ENCODE measurements at places on chromosomes 16 and 17. TPM values are rescaled to one million over a fixed set of nuclear protein-coding genes. Genes with fewer than 3 reads are reported as not detected.

Gene CPHXL2
- total RNA-seq = not detected

GRCh38 chr16:52491216-52491615 is 55.7 kb downstream of the TOX3 start:
- no peak for DNase-seq

- DNase-seq = no peak
Measured at GRCh38 chr17:66445229-66445628, 142.8 kb downstream of the PRKCA start.

Gene FOXO3B
- 18.6 TPM for total RNA-seq

DNA sequence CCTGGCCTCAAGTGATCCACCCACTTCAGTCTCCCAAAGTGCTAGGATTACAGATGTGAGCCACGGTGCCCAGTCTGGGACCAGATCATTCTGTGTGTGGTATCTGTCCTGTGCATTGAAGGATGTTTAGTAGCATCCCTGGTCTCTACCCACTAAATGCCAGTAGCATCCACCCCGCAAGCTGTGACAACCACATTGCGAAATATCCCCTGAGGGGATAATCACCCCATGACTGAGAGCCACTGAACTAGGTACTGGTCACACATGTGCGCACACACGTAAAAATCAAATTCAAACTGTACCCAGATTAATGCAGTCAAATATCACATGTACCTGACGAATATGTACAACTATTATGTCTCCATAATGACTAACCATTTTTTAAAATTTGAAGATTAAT is 35.8 kb downstream of the TEKT5 start:
- DNase-seq = no peak

GRCh38 chr17:82972836-82973372 is 106.5 kb upstream of the METRNL start:
- DNase-seq = no peak

GRCh38 chr17:4104506-4104905 is 38.3 kb downstream of the ZZEF1 start:
- no peak for DNase-seq

DNA sequence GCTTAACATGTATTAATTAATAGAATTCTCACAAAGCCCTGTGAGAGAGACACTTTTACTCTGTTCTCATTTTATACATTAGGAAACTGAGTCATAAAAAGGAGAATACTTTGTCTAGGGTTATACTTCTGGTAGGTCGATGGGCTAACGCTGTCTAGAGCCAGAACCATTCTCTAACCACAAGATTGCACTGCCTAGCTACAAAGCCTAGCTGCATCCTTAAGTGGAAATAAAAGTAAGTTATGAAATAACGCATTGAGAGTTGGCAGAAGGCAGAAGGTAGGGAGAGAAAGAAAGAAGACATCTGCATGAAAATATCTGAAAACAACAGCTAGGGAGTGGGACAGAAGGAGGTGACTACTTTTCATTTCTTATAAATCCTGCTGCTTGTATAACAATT is 33.2 kb downstream of the IRX6 start:
- no peak for DNase-seq

DNA sequence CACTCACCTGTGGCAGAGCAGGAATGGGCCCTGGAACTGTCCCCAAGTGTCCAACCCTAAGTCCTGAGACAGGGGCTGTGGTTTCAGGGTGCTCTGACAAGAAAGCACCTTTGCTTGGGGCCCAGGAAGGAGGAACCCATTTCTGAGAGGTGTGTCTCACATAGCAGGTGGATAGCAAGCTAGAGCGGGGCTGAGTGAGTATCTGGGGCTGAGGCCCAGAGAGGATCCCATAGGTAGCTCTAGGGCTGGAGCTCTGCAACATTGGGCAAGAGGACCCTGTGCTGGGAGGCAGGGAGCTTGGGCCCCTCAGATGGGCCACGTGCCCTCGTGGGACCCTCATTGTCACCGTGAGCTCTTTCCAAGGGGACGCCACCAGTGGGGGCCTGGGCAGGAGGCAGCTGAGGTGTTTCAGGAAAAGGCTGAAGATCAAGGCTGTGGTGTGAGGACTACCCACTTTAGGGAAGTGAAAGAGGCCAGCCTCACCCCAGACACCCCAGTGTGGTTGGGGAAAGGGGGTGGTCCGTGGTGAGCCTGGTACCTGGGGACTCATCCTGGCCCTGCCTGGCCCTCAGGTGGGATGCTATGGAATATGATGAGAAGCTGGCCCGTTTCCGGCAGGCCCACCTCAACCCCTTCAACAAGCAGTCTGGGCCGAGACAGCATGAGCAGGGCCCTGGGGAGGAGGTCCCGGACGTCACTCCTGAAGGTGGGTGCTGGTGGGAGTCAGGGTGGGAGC is 5.3 kb downstream of the DEF8 start:
- no peak for DNase-seq

GRCh38 chr16:51152691-51153576 is 1.9 kb upstream of the SALL1 start:
- DNase-seq = no peak

Gene MTSS2
- total RNA-seq = 21.6 TPM

DNA sequence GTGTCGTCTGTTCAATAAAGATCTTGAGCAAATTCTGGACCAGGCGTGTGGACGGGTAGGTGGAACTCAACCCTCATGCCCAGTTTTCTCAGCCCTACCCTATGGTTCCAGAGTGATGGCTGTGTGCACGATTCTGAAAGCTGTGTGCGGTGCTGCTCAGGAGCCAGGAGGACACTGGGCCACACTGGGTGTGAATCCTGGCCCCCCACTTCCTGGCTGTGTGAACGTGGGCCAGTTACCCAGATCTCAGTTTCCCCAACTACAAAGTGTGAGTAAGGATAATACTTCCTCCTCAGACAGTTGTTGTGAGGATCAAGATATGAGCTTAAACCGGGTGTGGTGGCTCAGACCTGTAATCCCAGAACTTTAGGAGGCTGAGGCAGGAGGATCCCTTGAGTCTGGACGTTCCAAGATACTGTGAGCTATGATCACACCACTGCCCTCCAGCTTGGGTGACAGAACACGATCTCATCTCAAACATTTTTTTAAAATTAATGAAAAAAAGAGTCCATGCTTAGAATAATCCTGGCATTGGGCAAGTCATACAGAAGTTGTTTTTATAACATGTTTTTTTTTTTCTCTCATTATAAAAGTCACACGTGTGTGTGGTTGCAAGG is 14.7 kb upstream of the MPRIP start:
- no peak for DNase-seq

GRCh38 chr17:73695035-73695738 is 50.9 kb upstream of the SDK2 start:
- no peak for DNase-seq

- DNase-seq = no peak
Measured at GRCh38 chr17:61480414-61480807, 28.2 kb downstream of the TBX4 start.

GRCh38 chr17:28610376-28610775 is 3.6 kb downstream of the RSKR start:
- no peak for DNase-seq

DNA sequence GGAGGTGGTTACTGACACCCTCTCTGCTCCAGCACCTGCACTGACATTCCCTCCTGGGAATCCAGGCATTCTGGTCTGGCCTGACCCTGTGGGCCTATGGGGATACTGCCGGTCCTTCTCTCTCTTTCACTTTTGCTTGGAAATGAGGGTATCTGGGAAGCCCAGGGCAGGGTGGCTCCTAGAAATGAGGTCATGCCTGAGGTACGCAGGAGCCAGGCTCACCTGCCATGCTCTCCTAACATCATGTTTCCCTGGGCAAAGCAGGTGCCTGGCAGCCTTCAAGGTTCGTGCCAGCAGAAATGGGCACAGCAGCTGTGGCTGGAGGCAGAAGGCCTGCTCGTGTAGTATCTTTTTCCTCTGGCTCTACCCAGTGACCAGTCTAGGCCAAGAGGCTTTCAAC is 3.3 kb downstream of the ITGA3 start:
- no peak for DNase-seq

Gene ABCC12
- total RNA-seq = not detected

DNA sequence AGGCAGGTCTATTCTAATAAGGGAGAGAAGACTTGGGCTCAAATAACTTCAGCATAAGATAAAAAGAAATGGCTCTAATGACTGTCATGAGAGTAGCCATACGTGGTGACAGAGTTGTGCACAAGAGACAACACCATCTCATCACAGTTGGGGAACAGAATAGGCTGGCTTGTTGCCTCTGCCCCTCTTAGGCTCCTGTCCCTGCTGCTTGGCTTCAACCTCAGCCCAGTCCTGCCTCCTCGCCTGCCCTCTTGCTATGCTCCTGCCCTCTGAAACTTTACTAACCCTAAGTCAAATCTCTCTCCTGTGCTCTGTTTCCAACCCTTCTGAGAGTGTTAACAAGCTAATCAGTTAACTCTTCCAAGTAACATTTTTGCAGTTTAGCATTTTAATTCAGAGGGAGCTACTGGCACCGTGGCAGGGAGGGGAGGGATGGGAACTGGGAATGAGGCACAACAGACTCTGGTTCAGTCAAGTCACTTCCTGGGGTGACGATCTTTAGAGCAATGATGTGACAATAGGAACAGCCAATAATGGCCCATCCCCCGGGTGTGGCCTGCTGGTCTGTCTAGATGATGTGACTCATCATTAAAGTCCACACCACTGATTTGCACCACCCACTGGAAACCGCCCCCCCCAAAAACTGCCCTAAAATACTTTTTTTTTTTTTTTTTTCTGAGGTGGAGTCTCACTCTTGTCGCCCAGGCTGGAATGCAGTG is 35.5 kb downstream of the DNAH17 start:
- no peak for DNase-seq

Gene APOBR
- 0.21 TPM for total RNA-seq

Gene KRTAP4-1
- not detected for total RNA-seq

GRCh38 chr16:11676799-11677198 is 8.5 kb downstream of the SNN start:
- no peak for DNase-seq

- DNase-seq = no peak
Measured at GRCh38 chr17:35972945-35973332, 8.4 kb downstream of the CCL16 start.

DNA sequence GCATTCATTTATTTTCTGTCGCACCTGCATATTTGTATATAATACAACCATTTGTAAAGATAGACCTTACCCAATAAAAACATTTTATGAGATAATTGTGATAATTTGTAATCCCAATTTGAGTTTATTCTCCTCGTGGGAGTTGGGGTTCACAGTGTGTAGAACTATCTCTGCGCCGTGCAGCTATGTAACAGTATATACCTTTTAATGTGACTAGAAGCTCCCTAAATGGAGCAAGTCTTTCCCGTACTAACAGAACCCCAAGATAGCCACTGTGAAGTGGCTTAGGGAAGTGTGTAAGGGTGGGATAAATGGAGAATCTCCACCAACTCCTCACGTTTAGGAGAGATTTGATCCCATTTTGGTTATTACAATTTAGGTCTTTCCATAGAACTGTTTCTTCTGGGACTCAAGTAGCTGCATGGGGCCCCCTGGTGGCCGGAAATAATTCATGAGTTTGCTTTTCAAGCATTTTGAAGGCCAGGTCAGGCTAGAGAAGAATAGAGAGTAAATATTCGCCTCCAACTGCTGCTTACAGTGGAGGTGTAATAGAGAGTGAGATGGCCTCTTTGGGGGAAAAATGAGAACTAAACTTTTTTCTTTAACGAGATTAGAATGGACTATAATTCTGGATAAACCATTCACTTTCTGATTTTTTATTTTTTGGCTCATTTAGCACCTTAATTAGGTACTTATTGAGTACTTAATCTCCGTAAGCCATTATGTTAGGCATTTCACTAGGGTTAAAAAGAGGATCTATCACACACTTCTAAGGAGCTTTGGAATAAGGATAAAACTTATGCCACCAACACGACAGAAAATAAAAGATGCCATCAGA is 4.5 kb downstream of the TMEM100 start:
- peak; percentile 31 for DNase-seq

GRCh38 chr17:4479982-4480751 is 18.5 kb upstream of the SPNS2 start:
- DNase-seq = peak; percentile 79

Data from kidney epithelial cell (primary cell).